Stimulated activated CD8-positive, alpha-beta memory T cell treated with anti-CD3 and anti-CD28 coated beads, Interleukin-4, amount 100 ng/mL, for 1 hour (primary cell): ENCODE measurements at places on chromosomes 12 and 14.

DNA sequence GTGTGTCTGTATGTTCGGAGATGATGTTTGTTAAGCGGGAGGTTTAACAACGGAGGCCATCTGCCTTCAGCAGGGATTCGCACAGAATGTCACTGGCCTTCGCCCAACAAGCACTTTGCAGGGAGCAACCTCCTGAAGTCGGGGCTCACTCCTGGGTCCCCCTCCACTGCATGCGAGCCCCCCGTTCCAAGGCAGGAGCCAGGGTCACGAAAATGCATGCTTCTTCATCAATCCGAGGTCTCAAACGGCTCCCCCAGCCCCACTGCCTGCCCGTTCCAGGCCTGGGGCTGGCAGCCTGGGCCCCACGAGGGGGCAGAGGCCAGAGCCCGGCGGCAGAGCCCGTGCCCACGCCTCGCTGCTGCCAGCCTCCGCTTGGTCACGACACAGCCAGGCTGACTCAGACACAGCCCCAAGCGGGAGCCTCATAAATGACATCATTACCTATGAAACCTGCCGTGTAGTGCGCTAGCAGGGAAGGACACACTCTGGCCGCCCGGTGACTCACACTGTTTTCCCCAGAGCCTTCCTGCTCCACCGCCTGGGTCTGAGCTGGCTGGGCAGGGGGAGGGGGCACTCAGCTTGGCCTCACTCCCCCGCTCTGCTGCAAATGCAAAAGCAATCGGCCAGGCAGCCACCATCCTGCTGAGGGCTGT is 169.5 kb upstream of the RTL1 start:
- no peak for DNase-seq

DNA sequence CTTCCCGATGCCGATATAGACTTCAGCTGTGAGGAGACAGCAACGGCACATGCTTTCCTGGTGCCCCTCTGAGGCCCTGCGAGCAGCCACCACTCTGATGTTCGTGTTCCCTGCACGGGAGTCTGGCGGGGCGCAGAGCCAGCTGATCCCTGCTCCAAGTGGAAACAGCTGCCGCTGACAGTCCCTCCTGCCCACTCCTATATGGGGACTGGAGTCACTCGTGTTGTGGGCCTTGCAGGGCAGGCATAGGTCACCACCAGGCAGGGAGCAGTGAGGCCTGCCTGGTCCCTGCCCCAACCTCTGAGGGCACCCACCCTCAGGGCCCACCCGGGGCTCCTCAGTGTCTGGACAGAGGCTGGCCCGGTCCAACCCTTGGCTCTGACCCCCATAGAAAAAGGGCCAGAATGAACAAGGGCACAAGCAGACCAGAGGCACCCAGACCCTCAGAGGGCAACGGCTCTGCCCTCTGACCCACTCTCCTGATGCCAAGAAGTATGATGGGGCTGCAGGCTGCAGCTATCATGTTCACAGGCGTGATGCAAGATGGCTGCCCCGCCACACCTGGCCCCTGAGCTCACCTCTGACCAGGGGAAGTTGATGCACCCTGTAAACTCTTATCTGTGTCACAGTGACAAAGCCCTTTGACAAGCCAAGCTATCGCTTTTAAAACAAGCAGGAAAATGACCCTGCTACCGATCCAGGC is 181.6 kb downstream of the CALM1 start:
- no peak for DNase-seq

DNA sequence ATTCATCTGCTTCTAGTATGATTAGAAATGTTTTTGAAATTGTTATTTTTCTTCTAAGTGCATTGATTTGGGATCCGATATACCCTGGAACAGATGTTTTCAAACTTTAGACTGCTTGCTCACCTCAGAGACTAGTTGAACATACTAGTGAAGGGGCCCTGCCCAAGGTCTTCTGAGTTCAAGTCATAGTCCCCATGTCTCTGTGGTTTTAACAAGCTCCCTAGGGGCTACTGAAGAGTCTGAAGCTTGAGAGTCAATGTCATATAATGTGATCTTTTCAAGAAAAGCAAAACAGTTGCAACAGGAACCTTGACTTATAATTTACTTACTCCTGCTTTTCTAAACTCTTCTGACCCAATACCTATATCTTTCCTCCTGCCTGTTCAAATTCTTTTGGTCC is 7.5 kb upstream of the UBE2N start:
- DNase-seq: no peak

- no peak for DNase-seq
Measured at GRCh38 chr12:16482726-16483125, 123.2 kb downstream of the LMO3 start.

DNA sequence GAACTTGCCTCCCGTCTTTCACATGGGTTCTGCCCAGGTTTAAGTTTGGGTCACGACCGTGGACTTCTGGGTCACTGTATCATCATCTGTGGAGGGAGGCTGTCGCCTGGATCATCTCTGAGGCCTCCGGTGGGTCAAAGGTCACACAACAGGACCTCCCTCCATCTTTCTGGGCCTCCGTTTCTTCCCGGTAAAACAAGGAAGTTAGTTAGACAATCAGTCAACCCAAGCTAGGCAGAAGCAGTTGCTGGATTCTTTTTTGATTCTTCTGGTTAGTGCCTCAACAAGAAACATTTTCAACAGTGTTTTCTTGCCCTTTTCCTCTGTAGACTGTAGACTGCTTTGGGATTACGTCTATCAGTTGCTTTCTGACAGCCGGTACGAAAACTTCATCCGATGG is 186.6 kb upstream of the BCL2L14 start:
- no peak for DNase-seq

GRCh38 chr12:69007101-69007854 is 74.3 kb upstream of the CPM start:
- no peak for DNase-seq

DNA sequence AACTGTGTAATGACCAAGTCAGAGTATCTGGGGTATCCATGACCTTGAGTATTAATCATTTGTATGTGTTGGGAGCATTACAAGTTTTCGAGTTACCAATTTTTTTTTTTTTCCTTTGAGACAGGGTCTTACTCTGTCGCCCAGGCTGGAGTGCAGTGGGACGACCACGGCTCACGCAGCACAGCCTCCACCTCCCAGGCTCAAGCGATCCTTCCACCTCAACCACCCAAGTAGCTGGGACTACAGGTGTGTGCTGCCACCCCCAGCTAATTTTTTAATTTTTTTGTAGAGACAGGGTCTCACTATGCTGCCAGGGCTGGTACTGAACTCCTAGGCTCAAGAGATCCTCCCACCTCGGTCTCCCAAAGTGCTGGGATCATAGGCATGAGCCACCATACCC is 19.7 kb downstream of the SSH1 start:
- no peak for DNase-seq
